Stomach (tissue), 19 donors: ENCODE measurements at places on chromosomes 6 and 20. TPM values are rescaled to one million over a fixed set of nuclear protein-coding genes. Genes with fewer than 3 reads are reported as not detected.

Gene PABPC1L
- total RNA-seq: 8.6 TPM

Gene HLA-DRB1
- 27.2 TPM for total RNA-seq

Gene SPATS1
- total RNA-seq: not detected

Gene BHLHE23
- not detected for total RNA-seq

Gene EIF6
- total RNA-seq: 56.8 TPM

Gene SAMD5
- 19.1 TPM for total RNA-seq

Gene HEY2
- total RNA-seq: 1.0 TPM

Gene MBOAT1
- 19.2 TPM for total RNA-seq

Gene C20orf202
- total RNA-seq: not detected

Gene MROH8
- 0.45 TPM for total RNA-seq

Gene MAPK13
- total RNA-seq: 21.9 TPM

Gene PRDM13
- total RNA-seq: not detected
